Bronchial epithelial cell (primary cell): ENCODE measurements at places on chromosomes 12 and 14. TPM values are rescaled to one million over a fixed set of nuclear protein-coding genes. Genes with fewer than 3 reads are reported as not detected.

The RHNO1 gene
- 16.3 and 22.8 TPM in 2 replicates for total RNA-seq

DNA sequence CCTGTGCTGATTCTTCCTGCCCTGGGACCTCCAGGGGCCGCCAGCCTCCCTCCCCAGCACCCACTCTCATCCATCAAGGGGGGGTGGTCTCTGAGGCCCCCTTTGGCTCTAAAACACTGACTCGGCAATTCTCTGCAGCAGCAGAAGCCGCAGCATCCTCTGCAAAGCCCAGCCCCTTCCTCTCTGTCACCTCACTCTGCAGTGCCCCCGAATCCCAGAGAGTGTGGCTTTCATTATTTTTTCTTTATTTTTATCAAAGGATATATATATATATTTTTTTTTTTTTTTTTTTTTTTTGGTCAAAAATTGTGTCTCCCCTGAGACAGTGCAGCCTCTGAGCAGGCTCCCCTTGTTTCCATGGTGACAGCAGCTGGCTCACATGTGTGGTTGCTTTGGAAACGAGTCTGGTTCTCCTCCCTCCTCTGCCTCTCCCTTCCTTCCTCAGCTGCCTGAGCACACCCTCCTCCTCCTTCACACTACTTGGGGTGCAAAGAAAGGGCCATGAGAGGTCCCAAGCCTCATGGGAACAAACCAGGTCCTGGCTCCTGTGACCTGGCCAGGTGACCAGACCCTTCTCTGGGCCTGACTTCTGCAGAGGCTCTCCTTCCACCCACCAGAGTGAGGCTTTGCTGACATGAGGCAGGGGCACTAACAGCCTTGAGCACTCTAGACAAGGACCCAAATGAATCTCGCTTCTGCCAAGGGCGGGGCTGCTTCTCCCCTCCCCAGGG is 100.5 kb downstream of the LRRC74A start:
- no peak for DNase-seq

DNA sequence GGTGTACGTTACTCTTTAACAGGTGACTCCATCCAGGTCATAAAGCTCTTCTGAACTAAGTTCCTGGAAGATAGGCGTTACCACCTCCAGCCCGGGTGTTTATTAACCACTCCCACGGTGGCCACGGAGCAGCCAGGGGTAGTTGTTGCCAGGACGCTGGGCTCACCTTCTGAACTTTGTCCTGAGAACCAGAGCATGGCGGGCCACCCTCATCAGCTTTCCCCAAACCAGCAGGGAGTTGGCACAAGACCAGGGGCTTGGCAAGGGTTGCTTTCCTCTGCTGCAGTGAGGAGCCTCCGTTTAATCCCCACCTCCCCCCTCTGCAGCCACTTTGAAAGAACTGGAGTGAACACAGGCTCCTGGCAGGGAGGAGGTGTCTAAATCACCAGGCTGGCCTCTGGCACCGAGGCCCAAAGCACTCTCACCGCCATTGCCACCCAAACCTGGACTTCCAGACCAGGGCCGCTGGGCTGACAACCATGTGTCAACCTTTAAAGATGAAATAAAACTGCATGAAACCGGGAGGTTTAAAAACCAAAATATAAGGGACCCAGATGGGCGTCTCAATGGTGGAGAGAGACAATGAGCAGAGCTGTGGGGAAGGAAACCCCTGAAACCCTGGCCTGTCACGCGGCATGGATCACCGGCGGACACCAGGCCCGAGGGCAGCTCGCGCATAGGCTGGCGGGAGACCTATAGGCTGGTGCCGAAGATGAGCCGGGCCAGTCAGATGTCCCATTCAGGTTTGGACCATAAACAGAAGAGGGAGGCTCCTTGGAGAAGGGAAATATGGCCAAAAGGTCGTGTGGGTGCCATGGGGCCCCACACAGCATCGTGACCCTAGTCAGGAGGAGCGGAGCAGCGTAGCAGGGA is 30.9 kb upstream of the TDRD9 start:
- no peak for DNase-seq

The IKBIP gene
- total RNA-seq: 4.2 and 10.0 TPM in 2 replicates

The CD69 gene
- total RNA-seq: not detected in 2 replicates

- DNase-seq: peak; percentile 37
Measured at GRCh38 chr14:98580131-98580678, 691.8 kb downstream of the BCL11B start.

DNA sequence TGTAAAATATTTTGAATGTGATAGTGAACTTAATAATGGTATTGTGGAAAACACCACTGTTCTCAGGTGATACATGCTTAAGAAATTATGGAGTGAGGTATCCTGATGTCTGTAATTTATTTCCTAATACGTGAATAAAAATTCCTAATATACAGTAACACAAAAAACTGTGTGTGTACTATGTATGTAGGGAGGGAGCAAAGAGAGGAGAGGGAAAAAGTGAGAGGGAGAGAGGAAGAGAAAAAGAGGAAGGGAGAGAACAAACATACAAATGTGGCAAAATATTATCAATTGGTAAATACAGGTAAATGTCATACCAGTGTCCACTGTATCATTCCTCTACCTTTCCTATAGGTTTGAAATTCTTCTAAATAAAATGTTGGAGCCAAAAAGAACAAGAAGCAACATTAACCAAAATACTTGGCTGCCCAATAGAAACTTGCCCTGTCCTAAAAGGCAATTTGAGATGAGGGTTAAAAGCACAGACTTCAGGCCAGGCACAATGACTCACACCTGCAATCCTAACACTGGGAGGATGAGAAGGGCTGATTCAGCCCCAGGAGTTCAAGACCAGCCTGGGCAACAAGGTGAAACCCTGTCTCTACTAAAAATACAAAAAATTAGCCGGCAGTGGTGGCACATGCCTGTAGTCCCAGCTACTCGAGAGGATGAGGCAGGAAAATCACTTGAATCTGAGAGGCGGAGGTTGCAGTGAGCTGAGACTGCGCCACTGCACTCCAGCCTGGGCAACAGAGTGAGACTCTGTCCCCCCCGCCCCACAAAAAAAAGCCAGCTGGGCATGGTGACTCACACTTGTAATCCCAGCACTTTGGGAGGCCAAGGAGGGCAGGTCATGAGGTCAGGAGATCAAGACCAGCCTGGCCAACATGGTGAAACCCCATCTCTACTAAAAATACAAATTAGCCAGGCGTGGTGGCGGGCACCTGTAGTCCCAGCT is 14.5 kb downstream of the R3HDM2 start:
- peak; percentile 38 for DNase-seq

DNA sequence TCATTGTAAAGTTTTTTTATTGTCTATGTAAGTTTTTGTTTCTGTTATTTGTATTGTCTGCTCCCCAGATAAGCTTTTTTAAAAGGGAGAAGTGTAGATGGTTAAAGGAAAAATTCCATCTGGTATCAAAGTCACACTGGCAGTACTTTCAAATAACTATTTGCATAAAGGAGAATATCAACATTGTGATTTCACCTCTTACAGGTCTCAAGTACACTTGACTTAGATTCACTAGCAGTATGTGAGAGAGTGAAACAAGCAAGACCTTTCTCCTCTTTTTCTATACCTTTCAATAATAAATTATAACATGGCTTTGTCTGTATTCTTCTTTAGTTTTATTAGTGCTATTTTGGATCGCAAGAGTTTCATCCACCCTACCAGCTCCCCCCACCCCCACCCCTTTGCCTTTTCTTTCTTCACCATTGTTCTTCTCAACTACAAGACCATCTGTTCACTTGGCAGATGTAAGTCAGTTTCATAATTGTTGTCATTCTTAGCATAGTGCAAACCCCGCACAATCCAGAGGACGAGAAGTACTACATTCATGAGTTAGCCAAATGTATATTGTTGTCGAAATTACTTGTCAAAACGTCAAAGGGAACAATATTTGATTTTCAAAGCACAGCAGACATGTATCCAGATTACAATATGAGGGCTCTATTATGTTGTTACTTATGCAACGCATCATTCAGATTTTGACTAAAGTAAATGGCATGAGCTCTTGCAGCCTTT is 602.7 kb upstream of the FLRT2 start:
- peak; percentile 20 for DNase-seq

DNA sequence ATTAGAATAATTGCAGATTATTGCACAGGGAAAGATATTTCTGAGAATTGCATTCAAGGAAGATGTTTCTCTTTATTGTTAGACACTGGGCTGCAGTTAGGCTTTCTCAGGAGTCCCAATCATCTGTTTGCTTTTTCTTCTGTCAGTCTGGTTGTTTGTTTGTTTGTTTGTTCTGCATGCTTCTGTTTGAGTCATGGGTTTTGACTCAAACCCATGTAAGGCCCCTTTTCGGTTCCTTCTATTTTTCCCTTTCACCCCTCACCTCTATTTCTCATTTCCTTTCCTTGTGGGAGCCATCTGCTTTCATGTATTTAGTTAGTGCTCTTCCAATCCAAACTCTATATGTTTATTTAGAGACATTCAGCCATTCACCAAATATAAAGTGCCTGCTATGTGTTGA is 25.1 kb upstream of the CISTR start:
- no peak for DNase-seq

GRCh38 chr12:93502802-93503623 is 35.7 kb downstream of the MRPL42 start:
- DNase-seq: peak; percentile 30
